Hematopoietic multipotent progenitor cell treated with erythropoietin and hydrocortisone succinate and interleukin-3 and kit ligand, for 4 days (in vitro differentiated cells): ENCODE measurements at places on chromosomes 5 and 9.

DNA sequence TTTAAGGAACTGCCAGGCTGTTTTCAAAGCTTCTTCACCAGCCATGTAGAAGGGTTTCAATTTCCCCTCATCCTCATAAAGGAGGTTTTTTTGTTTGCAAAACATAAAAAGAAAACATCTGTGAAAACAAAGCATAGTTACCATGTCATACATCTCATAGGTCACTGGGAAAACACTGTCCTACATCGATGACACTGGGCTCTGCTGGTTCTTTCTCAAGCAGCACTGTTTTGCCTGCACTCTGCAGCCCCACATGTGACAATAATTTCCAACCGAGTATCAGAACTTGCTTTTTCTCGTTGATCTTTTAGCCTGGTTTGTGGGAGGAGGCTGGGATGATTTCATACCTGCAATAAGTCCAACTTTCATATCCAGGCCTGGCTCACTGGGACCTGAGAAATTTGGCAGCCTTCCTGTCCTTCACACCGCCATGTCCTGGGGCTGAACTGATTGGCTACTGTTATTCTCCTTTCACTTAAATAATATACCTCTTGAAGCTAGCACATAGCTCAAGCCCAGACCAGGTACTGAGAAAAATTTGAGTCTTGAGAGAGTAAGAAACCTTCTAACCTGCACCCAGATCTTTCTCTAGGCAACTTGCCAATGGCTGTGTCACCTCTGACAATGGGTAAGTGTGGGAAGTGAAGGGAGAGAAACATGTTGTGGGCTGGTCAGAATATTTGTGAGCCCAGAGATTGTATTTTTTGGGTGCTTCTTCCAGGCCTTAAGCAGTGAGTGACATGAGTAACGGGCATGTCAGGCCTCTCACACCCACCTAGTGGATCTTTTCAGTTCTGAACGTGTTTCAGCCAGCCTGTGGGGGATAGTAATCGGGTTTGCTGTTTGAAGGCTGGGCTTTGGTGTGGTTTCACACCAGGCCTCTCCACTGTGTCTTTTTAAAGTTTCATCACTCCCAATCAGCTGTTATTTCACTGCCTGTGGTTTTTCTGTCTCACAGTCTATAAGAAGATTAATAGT is 502.8 kb downstream of the NTRK2 start:
- no peak for DNase-seq

GRCh38 chr5:119273391-119273839 is 82.4 kb upstream of the TNFAIP8 start:
- peak; percentile 89 for DNase-seq

DNA sequence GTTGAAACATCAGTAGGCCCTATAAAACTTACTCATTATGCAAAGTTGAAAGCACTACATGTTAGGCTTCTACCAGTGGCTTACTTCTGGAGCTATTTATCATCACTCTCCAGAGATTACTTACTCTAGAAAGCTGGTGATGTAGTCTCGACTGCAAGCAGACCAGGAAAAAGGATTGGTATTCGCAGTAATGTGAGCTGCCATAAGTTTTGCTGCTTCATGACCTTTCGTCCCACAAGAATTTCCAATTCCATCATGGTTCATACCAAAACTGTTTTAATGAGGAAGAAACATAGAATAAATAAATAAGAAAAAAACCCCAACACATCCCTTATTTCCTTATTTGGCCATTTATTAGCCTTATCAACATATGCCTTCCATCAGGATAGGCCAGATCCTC is 181.9 kb downstream of the ADAMTS6 start:
- DNase-seq = no peak

DNA sequence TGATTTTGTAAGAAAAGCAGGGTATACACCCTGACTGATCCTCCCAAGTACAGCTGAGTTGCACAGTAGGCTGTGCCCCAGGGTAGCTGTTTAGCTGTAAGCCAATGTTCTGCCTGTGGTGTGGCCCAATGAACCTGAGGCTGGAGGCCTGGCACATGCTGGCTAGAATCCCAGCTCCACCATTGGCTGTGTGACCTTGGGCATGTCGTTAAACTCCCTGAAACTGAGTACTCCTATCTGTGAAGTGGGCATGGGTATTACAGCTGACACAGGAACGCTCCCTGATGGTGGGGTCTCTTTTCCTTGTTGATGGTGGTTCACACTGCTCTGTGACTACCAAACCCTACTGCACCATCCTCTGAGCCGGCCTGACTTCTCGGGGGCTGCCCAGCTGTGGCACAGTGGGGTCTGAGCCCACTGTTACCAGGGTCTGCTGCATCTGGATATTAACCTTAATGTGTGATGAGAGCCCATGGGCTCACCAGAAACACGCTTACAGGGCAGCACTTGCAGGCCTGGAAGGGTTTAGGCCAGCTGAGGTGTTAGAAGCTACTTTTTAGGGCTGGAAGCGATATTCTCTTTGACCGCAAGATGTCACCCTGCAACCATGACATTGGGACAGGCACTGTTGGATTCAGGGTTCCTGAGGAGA is 7.0 kb upstream of the GADD45G start:
- peak; percentile 80 for DNase-seq

DNA sequence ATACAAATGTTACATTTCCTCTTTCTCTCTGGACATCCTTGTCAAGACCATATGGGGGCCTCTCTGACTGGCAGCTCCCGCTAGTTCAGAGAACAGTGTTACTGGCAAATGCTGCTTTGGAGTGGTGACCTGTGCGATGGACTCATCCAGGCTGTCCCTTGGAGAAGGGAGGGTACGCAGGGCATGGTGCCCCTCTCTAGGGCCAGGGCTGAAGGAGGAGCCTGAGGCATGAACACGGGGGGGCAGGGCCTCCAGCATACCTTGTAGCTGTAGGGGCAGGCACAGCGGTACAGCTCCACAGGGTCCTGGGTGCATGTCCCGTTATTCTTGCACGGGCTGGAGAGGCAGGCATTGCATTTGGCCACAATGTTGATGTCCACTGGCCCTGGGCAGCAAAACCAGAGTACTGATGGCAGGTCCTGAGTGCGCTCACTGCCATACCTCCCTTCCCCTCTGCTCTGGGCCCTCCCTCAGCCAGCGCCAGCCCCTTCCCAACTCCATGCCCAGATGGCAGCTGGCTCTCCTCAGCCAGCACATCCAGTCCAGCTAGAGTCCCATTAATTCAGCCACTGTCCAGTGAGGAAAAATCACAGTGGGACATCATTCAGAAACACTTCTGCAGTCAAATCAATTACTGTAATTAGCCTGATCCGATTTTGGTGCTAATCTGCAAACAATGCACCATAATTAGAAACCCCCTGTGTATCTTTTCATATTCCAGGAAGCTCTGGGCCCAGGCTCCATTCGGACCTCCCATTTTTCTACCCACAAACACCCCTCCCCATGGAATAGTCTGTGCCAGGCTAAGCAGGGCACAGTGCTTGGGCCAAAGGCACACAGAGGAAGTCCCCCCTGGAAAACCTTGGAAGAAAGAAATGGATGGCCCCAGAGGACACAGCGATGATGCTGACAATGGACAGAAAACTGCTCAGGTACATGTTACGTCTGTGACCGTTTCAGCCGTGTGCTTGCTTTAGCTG is 128.8 kb upstream of the PANK3 start:
- no peak for DNase-seq

GRCh38 chr9:124137009-124137943 is 120.5 kb upstream of the NEK6 start:
- DNase-seq = no peak
